Posterior cingulate gyrus (tissue), 11 donors: ENCODE measurements at places on chromosomes 3 and 15.

- no peak for DNase-seq
Measured at GRCh38 chr3:53646723-53647122, 152.3 kb downstream of the CACNA1D start.

- no peak for DNase-seq
Measured at GRCh38 chr3:73832426-73832825, 207.7 kb upstream of the PDZRN3 start.

DNA sequence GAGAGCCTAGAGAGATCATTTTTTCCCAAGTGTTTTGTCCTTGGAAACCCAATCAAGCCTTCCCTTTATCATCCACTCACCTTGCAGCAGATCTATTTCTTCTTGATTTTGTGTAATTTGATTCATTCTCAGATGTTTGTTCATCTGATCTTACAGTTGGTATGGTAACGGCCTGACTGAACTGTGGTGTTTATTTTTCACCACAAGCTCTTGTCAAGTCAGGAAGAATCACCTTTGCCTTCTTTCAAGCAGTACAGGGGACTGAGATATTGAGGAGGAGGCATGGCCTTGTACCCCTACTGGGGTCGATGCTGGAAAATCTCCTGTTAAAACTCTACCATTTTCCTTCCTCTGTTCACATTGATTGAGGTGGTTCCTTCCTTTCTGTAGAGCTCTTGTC is 361.4 kb upstream of the CFAP20DC start:
- DNase-seq = no peak

- no peak for DNase-seq
Measured at GRCh38 chr3:133400006-133400515, at the start of gene BFSP2. BFSP2 (plus strand) TSS chr3:133400056; CDS start chr3:133400084, 28 bp downstream.

DNA sequence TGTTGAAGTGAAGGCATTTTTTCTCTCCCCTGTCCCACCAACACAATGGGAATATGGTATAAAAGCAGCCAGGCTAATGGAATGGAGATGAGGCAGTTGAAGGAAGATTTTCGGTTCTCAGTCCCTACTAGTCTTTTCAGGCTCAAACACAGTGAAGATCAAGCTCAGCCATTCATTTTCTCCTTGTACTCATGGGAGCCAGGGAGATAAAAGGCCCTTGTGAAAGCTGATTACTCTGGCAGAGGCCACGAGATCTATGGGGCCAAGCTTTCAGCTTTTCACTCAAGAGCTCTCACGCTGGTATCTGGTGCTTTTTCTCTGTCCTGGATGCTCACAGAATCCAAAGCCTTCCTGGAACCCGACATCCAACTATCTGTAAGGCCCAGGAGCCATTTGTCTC is 14.5 kb upstream of the FAN1 start:
- peak; percentile 24 for DNase-seq

GRCh38 chr15:22810033-22810852 is 23.8 kb downstream of the NIPA1 start:
- DNase-seq = no peak

GRCh38 chr15:55515491-55515890 is 7.5 kb upstream of the DNAAF4 start:
- no peak for DNase-seq

DNA sequence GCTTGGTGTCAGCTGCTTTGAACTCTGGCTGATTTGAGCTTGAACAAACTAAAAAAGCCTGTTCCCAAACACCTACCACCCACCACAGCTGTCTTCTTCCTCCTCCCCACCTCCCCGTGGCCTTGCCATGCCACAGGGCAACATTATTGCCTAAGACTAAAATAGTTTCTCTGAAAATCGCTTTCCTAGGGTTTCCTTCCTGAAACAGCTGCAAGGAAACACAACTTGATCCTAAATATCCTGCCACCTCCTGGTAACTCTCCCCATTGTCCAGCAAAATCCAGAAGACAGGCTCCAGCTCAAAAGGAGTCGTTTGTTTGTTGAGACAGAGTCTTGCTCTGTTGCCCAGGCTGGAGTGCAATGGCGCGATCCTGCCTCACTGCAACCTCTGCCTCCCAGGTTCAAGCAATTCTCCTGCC is 193.9 kb upstream of the TPM1 start:
- no peak for DNase-seq

DNA sequence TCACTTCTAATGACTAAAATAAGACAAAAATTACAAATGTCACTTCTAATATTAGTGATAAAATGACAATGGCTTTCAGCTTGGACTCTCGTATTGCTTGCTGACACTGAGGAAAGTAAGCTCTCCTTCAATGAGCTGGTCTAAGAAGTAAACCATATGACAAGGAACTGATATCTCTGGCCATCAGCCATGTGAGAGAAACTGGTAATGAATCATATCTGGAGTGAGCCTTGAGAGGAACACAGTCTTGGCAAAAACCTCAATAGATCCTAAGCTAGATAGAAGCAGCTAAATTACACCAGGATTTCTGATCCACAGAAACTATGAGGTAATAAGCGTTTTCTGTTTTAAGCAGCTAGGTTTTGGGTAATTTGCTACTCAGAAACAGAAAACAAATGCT is 1575.1 kb downstream of the OTOL1 start:
- no peak for DNase-seq

GRCh38 chr3:120093119-120093910 is 932 bp downstream of the GSK3B start:
- no peak for DNase-seq

DNA sequence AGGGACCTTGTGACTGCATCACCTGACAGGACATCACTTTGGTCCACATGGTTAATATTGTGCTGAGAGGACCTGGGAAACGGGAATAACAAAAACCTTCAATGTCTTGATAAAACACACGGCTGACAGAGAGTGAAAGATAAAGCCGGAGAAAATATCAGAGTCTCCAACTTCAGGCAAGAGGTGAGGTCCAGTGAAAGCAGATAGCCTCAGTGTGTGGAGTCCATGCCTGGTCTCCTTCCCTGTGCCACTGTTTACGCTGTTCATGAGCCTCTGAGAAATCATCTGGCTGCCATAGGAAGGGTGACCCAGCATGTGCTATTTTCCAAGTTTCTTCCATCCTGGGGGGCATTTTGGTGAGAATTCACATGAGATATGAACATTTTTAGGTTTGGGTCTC is 39.8 kb downstream of the CCR3 start:
- no peak for DNase-seq

DNA sequence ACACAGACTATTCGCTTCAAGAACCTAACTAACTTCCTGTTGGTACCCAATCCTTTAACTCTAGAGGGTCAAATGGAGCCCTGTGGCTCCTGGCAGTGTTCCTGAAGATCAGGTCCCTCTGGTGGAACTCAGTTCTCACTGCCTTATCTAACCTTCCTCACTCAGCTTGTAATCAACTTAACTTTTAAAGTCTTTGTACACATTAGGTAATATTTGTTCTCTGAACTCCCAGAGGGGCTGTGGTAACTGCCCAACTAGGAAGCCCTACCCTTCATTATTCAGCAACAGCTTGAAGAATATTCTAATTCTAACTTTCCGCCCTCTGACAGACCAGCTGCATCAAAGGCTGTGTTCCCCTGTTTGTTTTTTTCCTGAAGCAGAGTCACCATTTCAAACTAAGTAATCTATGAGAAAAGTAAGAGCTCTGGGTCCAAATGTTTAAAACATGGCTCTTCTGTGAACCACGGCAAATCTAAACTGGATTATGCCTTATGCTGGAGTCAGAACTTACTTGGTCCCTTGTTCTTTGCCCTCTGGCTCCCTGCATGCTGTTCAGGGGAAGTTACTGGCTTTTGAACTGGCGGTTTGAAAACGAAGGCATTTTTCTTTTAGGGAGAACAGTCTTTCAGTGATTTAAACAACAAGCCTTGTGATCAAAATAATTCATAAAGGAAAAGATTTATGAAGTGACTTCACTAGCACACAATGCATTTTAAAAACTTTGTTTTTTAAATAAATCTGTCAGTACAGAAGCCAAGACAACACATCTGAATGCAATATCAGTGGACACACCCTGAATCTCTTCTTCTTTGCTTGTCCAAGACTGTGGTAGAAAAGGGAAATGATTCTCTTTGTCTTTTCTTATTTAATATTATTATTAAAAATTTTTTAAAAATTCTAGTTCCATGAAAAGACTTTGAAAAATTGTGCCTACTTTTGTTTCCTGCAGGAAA is 365.6 kb downstream of the TIGIT start:
- DNase-seq = no peak

GRCh38 chr15:91521548-91521947 is 332.0 kb upstream of the SLCO3A1 start:
- no peak for DNase-seq

DNA sequence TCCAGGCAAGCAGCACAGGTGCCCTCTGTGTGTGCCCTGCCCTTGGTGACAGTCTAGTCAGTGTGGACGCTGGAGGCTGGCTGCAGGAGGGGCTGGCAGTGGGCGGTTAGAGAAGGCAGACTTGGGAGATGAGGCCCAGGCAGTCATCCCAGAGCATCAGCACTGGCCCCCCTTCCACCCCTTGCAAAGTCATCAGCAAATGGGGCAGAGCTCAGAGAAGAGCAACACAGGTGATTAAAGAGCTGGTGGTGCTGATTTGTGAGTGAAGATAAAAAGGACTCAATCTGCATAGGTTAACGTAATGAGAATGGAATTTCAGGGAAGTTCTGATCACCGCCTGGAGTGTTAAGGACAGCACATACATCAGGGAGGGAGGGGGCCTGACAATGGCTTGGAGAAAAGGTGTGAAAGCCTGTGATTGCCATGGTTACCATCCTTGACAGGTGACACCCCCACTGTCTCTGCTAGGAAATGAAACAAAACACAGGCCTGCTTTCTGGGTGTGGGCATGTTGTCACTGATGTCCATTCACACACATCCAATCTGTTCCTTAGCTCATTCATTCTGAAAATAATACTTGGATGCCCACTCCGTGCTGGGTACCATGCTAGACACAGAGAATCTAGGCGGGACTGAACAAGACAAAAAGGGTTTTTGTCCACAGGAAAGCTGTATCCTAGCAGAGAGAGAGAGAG is 269.6 kb upstream of the ST8SIA2 start:
- peak; percentile 31 for DNase-seq

GRCh38 chr3:191901741-191902140 is 440.8 kb downstream of the PYDC2 start:
- DNase-seq = no peak

DNA sequence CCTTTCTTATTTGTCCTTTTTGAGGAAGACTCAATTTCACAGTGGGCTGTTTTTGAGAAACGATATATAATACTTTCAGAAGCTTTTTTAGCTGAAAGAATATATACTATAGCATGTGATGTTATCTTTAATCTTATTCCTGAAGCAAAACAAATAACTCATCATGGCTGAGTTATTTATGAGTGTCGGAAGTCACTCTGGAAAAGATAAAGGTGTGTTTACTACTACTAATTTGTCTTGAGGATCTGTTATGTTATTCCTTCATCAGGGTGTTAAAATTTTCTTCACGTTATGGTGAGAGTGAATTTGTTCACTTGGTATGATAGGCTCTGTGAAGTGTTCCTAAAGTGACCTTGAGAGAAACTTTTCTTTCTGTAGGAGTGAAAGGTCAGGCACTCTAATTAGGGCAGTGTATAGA is 4.7 kb downstream of the TCF12 start:
- DNase-seq = no peak

GRCh38 chr15:89243046-89243690 is 611 bp upstream of the FANCI start:
- DNase-seq = peak; percentile 77

DNA sequence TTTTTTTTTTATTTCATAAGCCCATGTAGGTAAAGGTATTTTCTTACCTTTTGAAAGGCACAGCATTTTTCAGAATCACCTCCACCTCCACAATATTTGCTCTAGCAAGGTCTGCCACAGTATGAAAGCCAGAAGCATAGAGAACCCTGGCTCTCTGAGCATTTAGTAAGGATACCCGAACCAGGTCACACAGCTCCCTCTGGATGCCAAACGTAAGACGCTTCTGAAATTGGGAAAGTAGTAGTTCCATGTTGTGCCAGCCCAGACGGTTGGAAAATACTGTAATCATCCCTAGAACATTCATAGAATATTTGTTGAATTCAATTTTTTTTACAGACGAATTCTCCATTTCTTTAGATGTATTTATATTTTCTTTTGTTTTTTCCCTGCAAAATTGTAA is 52.4 kb downstream of the POLQ start:
- DNase-seq = no peak

DNA sequence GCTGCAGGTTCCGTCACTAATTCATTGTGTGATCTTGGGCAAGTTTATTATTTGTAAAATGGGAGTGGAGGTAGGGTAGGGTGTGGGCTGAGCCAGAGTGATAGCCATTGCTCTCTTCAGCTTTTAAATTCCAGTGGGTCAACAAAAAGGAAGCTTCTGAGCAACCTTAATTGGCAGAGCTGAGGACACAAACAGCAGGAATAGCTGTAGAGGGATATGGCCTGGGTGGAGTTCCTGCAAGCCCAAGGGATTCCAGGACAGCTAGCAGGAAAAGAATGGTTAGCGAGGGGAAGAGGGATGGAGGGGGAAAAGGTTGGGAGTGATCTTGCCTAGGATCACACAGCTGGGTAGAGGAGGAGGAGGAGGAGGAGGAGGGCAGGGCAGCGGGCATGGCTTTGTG is 11.4 kb downstream of the CCK start:
- DNase-seq = no peak

DNA sequence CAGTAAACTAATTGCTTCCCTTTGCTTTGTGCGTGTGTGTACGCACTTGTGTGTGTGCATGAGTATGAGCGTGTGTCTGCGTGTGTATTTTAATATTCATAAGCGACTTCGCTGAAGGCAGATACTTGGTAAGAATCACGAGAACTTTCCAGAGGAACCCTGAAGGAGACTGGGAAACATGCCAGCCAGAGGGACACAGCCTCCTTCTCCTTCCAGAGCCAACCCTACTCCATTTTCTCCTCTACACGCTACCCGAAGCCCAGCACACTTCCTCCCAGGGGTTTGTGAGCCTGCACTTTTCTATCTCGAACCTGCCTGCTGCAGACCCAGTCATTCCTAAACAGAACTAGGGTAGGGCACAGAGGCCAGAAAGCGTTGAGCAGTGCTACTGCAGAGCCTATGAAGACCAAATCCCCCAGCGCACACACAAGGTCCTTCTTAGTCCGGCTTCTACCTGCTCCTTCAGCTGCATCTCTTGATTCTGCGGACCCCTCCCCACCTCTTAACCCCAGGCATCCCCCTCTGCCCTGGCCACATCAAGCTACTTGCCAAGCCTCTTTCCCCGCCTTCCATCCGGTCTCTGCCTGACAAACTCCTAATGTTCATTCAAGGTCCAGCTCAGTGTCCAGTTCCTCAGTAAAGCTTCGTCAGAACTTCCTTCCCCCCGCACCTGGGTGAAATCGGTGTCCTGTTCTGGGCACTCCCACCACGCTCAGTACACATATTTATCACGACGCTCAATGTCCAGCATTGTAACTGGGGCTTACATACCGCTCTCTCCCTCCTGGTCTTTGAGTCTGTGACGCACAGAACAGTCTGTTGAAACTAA is 191.8 kb downstream of the FAM43A start:
- no peak for DNase-seq

DNA sequence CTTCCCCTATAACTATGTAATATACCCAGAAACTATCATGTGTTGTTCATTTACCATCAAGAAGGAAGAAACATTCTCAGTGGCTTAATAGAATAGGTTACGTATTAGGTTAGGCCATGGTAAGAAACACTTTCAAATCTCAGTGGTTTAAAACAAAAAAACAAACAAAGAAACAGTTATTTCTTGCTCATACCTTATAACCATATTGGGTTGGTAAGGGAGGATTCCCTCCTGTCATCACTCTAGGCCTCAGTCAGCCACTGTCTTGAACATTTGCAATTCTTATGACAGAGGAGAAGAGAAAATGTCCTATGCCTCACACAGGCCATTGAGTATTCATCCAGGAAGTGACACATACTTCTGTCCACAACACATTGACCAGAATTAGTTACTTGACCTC is 727.7 kb upstream of the NECTIN3 start:
- no peak for DNase-seq

GRCh38 chr3:16896820-16897219 is 12.1 kb downstream of the PLCL2 start:
- no peak for DNase-seq

- DNase-seq = no peak
Measured at GRCh38 chr3:149579838-149580542, 77.8 kb downstream of the WWTR1 start.
